ENCODE measurements at places on chromosomes 7 and 10.

- DNase-seq: no peak
Measured at GRCh38 chr7:30713392-30713791, 31.1 kb upstream of the CRHR2 start.

DNA sequence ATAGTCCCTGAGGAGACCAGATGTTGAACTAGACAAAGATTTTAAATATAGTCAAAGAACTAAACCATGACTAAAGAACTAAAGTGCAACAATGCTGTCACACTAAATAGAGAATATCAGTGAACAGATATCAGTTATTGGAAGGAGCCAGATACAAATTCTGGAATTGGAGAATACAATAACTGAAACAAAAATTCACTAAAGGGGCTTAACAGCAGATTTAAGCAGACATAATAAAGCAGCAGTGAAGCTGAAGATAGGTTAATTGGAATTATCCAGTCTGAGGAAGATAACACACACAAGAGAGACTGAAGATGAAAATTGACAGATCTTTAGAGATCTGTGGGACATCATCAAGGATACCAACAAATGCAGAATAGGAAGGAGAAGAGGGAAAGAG is 10.4 kb downstream of the KPNA7 start:
- no peak for DNase-seq

- DNase-seq: peak; percentile 91
Measured at GRCh38 chr7:76294344-76295024, 8.0 kb upstream of the HSPB1 start.

DNA sequence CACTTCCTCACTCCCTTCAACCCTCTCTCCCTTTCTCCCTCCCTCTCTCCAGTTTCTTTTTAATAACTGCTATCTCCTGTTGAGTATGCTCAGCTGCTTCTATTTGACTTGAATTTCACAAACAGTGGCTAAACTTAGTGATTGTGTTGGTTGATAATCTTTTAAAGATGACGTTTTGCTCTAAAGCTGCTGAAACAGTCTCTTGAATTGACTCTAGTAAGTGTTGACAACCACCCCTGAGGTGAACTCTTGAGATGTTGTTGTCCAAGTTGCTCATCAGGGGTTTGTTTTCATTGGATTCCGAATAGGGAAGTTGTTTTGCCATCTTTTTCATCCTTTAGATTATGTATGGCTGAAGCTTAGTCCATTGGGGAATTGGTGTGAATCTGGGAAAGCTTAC is 176.2 kb downstream of the TWIST1 start:
- no peak for DNase-seq

- no peak for DNase-seq
Measured at GRCh38 chr7:17937506-17938120, 2.7 kb downstream of the SNX13 start.

DNA sequence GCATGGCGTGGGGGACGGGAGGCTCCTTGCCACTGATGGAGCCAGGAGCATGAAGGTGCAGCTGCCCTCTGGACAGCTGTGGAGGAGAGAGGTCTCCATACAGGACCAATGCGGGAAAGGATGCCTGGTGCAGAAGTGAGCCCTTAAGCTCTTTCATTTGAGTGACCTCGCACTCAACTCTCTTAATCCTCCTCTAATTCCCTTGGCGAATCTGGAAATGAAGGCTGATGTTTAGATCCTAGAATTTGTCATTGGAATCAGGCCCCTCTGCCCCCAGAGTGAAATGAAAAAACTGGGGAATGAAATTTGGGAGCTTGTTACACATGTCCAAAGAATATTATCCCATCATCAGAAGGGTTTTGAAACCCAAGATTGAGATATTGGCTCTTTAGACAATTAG is 639.5 kb downstream of the LRMDA start:
- no peak for DNase-seq

GRCh38 chr7:2810682-2811415 is 33.3 kb downstream of the GNA12 start:
- no peak for DNase-seq

DNA sequence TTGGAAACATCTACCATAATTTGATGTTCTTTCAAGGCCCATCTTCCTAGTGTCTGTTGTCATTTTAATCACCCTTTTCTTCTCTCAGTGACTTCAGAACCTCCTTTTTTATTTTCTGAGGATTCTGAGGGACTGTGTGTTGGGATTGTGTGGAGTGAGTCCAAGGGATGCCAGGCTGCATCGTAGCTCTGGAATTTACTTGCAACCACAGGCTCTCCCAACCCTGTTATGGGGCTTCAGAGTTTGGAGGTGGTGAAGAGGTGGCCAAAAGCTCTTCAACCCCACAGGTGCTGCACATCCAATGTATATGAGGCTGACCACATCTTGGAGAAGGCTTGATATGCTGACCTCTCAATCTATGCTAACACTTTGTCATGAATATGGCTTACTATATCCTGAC is 79.5 kb upstream of the GPR141 start:
- no peak for DNase-seq

Data from retina (tissue), 1 donor.